Fibroblast of skin of left biceps (primary cell): ENCODE measurements at places on chromosomes 13 and 19.

DNA sequence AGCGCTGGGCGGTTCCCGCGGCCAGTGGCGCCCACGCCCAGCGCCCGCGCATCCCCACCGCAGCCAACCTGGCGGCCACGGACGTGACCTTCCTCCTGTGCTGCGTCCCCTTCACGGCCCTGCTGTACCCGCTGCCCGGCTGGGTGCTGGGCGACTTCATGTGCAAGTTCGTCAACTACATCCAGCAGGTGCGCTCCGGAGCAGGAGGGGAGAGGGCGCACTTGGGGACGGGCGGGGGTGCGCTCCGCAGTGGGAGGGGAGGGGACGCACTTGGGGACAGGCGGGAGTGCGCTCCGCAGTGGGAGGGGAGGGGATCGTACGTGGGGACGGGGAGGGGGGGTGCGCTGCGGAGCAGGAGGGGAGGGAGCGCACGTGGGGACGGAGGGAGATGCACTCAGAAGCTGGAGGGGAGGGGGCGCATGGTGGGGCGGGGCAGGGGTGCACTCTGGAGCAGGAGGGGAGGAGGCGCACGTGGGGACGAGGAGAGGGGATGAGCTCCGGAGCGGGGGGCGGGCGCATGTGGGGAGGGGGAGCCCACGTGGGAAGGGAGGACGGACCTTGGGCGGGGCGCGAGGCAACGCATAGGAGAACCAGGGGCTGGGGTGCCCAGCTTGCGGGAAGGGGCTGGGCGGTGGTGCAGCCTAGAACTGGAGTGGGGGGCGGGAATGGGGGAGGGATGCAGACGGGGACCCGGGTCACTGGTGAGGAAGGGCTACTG, 1.5 kb downstream of the KISS1R start:
- no peak for DNase-seq

DNA sequence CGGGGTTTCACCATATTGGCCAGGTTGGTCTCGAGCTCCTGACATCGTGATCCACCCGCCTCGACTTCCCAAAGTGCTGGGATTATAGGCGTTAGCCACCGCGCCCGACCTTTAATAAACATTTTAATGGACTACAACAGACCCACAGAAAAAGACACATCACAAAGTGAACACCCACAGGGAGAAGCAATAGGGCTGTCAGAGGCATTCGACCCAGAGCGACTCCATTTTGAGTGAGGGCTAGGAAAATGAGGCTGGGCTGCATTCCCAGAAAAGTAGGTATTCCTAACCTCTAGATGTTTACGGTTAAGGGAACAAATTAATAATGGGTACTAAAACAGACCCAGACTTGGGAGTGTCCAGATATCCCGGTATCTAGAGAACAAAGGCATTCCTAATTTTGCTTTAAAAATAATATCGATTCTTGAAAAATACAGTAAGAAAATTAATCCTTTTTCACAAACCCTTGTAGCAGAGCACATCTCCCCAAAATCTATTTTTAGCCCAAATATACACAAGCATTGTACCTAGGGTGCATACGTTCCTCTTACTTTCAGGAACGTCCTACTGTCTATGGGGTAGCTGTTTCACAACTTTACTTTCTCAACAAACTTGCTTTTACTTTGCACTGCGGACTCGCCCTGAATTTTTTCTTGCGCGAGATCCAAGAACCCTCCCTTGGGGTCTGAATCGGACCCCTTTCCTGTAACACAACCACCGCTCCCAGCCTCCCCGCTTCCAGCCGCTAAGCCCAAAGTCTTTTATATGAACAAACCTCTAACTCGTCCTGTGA, 811 bp upstream of the ZNF8 start:
- DNase-seq = no peak

- DNase-seq = no peak
Measured at GRCh38 chr13:109985871-109986450, 199.6 kb upstream of the IRS2 start.

DNA sequence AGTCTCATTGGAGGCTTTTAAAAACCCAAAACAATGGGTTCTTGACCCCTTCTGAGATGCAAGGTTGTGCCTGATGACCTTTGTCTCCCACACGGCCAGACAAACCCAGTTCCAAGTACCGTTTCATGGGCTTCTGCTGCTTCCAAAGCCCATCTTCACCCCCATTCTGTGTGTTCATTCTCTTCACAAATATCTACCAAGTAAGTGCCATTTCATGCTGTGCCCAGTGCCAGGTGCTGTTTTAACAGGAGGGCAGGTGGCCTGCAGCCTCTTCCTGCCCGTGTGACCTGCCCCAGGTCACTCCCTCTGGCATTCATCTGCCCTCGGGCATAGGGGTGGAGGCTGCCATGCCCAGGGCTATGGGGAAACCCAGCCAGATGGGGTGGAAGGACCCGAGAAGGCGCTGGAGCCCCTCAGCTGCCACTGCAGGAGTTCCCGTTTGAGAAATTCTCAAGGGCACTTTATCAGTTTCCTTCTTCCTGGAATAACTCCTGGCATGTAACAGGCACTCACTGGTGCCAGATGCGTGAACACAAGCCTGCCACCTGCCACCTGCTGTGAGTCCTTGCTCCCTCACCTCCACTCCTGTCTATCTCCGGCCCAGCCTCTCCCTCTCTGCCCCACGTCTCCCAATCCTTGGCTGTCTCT, 12.5 kb downstream of the CAPN12 start:
- DNase-seq = no peak

GRCh38 chr19:41500443-41500842, 57.5 kb downstream of the ERICH4 start:
- no peak for DNase-seq

DNA sequence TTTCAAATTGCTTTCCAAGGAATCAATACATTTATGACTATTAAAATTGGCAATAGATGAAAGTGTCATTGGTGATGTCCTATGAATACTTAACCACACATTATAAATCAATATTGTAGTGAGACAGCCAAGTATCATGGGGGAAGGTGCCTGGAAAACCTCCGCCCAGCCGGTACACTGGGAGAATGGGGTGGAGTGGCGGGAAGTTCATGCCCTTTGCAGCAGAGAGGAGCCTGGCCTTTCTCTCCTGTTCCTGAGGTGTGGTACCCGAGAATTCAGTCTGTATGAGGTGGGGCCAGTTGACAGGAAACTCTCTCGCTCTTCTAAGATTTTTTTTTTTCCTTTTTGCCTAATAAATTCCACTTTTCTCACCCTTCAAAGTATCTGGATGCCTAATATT, 25.4 kb upstream of the ABCC4 start:
- no peak for DNase-seq

GRCh38 chr13:87120476-87120875, 550.7 kb upstream of the SLITRK5 start:
- no peak for DNase-seq

DNA sequence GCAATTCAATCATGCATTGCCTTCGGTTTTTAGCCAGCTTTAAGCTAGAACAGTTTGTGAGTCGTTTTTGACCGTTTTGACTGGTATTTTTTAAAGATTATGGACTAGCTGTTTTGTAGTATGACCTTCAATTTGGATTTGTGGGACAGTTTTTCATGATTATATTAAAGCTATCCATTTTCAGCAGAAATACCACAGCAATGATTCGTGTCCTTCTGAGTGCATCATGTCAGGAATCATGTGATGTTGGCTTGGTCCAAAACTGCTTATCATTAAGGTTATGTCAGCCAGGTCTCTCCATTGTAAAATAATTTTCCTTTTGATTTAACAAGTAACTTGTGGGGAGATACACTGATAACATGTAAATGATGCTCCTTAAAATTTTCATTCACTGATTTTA, 229.0 kb downstream of the POSTN start:
- DNase-seq = no peak

GRCh38 chr13:62583466-62583865, 1167.8 kb upstream of the PCDH20 start:
- DNase-seq = no peak

DNA sequence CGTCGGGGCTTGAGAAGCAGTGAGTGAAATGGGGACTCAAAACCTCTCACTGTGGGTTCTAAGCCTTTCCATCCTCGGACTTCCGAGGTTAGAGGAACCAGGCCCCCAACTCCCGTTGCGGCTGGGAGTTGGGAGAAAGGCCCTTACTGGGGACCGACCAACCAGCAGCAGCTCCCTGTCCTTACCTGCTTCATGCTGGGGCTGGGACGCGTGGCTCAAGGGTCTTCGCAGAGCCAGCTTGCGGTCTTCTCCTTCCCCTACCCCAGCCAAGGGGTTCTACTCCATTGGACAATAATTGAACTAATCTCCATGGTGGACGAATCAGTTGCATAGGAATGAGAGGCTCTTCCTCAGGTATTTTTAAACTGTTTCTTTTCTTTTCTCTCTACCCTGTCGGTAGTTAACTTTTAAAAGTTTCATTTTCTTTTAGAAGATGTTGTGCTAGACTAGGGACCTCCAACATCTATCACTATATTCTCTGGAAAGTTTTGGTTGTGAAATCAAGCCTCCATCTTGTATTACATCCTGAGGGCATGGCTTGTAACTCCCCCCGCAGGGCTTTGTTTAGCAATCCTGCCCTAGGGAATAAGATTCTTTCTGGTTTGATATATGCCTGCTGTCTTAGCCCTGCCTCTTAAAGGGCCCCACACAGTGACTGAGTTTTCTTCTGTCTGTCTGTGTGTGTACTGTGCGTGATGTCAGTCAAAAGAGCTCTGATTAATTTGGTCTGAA, 1027.1 kb upstream of the PCDH9 start:
- no peak for DNase-seq

DNA sequence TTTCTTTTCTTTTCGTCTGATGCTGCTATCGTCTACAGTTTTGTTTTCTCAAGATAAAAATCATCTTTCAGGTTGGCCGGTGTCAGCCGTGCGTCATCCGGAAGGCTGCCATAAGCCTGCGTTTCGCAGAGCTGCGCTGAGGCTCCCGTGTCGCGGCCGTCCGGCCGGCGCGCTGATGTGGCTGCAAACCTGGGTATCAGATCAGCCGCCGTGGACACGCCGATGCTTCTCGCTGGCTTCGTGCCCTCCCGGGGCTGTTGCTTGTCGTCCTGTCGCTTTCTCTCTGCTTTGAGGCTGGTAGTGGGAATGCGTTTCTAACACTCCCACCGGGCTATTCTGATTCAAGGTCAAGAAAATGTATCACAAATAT, 45.9 kb upstream of the TFDP1 start:
- no peak for DNase-seq

- no peak for DNase-seq
Measured at GRCh38 chr19:737591-738093, 13.3 kb upstream of the MISP start.

- no peak for DNase-seq
Measured at GRCh38 chr19:18119013-18119716, 21.6 kb downstream of the MAST3 start.

- DNase-seq = no peak
Measured at GRCh38 chr19:36265856-36266374, 51.0 kb downstream of the ZNF146 start.

DNA sequence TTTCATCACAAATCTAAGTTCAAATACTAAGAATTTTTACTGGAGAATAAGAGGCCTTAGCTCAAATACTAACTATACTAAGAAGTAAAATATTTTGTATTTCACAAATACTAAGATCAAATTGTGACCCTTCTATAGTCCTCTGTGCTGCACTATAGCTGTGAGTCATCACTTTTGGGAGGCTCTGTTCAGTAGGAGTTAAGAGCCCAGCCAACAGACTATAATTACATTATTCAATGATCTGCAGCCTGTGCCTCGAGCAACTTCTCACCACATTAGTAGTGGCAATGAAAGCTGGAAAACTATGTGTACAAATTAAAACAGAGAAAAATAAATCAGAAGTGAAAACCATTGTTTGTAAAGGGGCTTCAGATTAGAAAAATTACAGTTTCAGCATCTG, 147.3 kb upstream of the GPC6 start:
- peak; percentile 21 for DNase-seq

DNA sequence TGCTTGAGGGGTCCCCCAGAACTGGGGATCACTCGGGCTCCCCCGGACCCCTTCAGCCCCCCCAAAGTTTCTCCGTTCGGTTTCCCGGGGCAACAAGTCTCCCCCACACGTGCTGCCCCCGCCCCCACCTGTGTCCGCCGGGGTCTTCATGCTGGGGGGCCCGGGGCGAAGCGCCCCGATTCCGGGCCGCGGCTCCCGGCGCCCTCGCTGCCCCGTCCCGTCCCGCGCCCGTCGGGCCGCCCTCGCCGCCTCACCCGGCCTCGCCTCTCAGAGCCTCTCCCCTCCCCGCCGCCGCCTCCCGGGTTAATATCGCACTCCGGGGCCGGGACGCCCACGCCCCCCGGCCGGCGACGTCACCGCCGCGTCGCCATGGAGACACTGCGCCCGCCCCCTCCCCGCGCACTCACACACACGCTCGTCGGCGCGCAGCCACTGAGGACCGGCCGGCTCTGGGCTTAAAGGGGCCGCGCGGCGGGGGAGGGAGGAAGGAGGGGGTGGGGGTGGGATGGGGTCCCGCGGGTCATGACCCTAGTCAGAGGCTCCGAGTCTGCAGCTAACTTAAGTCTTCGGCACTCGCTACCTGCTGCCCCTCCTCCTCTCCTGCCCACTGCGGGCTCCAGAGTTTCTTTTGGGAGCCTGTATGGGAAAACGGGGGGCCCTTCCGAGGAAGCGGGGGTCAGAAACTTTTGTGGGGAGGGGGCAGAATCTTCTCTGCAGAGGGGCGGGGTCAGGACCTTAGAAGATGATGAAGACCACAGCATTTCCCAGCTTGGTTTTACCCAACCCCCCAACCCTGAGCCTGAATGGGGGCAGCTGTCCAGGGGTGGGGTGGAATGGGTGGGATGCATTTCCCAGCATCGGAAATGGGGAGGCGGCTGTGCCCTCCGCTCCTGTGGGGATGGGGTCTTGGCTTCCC, at the start of gene ERF:
Gene ERF (minus strand): TSS at position 279 of the 916 bp plus-strand sequence. CDS start 129 bp downstream, at position 150.
- peak; percentile 72 for DNase-seq

GRCh38 chr19:558770-559439, 13.5 kb upstream of the BSG start:
- DNase-seq = no peak

DNA sequence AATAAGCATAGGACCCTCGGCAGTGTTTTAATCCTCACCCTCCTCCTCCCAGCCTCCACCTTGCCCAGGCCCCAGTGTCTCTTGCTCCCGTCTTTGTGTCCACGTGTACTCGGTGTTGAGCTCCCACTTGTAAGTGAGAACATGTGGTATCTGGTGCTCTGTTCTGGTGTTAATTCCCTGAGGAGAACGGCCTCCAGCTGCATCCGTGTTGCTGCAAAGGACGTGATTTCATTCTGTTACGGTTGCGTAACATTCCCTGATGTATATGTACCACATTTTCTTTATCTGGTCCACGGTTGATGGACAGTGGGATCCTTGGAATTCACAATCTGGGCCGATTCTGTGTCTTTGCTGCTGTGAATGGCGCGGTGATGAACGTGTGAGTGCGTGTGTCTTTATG, 44.7 kb upstream of the TFDP1 start:
- DNase-seq = peak; percentile 45

GRCh38 chr13:42007844-42008243, 40.6 kb upstream of the DGKH start:
- no peak for DNase-seq

GRCh38 chr13:90302107-90302506, 1045.4 kb upstream of the MIR17HG start:
- DNase-seq = peak; percentile 6

- no peak for DNase-seq
Measured at GRCh38 chr13:67827992-67828391, 597.9 kb upstream of the PCDH9 start.
